ENCODE measurements at places on chromosomes 16 and 17.

- DNase-seq, result no peak
Observed at GRCh38 chr16:27851586-27851985, 211.9 kb downstream of the GSG1L start.

GRCh38 chr16:80580109-80580832 lies 39.5 kb downstream of the DYNLRB2 start:
- DNase-seq, result peak; percentile 6

DNA sequence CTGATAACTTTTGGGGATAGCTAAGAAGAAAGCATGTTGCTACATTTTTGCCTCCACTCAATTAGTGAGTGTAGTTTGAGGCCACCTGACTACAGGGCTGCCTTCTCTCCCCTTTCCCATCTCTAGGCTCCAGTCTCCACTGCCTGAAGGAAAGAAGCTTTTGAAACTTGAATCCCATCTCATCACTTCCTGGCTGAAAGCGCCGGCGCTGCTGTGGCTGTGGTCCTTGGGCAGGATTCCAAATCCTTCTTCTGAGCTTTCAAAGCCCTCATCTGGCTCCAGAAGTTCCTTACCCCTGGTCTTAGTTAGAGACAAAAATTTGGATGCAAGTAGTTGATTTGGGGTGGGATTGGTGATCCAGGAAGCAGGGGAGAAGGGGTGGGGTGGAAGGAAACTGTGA lies 119.4 kb downstream of the FOXL1 start:
- DNase-seq, result no peak

- no peak for DNase-seq
Observed at GRCh38 chr17:27466376-27466742, 10.1 kb downstream of the KSR1 start.

GRCh38 chr17:29077320-29077719 lies 34.4 kb downstream of the PIPOX start:
- no peak for DNase-seq

DNA sequence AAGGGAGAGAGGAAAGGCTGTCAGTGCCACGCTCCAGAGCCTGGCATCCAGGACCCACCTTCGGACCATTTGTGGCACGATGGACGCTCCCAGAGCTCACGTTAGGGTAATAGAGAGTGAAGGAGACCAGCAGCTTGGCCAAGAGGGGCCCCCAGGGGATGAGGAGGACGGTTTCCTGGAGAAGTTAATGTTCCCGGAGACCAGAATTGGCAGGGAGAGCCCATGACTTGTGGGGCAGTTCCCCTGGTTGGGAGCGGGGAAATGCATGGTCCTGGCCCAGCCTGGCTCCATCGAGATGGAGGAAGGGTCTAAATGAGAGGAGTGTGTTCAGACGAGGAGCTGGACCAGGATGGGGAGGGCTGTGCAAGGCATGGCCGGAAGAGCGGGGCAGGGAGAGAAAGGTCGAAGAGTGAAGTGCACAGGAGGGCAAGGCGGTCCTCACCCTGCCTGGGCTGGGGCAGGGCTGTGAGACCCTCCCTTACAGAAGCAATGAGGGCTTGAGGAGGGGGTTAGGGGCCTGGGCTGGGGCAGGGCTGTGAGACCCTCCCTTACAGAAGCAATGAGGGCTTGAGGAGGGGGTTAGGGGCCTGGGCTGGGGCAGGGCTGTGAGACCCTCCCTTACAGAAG lies 2.9 kb upstream of the HIC1 start:
- DNase-seq, result no peak

GRCh38 chr17:65850486-65850885 lies 289.0 kb upstream of the AXIN2 start:
- DNase-seq, result peak; percentile 64

DNA sequence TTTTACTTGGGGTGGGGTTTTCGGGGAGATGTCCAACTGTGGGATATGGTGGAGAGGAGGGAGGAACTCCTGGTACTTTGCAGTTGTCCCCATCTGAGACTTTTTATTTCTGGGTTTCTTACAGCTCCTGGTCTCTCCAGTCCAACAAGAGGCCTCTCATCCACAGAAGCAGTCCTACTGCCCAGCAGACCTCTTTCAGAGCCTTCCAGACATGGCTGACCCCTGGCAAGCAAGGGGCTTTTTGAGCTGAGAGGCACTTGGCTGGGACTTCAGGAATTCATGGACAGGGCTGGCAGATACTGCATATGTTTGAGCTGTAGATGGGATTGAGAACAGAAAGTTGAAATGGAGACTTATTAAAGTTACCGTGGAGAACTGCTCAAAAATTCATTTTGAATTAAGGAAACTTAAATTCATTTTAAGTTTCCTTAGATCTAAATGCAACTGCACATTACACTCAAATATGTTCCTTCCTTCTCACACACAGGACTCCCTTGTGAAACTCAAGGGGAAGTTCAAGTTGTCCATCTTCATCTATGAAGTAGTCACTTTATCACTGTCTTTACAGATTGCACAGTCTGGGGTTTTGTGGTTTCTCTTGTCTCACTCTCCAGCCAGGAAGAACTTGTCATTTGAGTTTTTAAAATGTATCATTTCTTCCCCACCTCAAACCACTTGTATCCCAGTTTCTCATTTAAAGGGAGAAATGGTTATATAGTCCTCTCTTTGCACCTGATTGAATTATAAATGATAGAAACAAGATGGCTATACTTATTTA lies 1.1 kb downstream of the LASP1NB start:
- DNase-seq, result peak; percentile 93

GRCh38 chr17:17924857-17925250 lies 47.3 kb downstream of the TOM1L2 start:
- peak; percentile 37 for DNase-seq

GRCh38 chr16:89237733-89238132 lies 20.2 kb downstream of the ZNF778 start:
- DNase-seq, result no peak

DNA sequence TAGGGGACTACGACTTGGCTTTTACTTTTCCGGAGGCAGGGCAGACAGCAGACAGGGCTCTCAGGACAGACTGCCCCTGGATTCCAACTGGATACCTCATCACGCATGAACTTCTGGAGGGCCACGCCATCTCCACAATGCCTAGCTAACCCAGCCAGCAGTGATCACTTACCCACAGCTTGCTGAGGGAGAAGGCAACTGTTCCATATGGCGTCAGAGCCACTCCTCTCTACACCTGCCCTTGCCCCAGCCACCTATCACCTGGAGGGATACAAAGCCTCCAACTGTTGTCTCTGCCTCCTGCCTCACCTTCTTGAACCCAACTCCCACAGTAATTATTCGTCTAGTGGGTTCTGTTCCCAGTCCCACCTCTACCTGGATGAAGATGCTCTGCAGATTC lies 8.8 kb downstream of the MYO19 start:
- DNase-seq, result no peak

DNA sequence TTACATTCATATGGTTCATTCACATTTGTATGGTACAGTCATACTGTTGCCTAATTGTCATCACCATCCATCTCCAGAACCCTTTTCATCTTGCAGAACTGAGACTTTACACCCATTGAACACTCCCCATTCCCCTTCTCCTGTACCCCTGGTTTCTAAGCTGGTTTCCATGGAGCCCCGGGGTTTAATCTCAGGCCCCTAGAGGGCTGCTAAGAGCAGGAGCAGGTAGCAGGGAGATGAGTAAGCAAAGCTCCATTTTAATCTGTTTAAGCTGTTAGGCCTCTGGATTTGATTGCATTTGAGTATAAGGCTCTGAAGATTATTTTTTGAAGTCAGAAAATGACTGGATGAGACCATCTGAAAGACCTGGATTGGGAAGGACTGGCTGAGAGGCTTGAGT lies 68.5 kb upstream of the RPL38 start:
- no peak for DNase-seq

DNA sequence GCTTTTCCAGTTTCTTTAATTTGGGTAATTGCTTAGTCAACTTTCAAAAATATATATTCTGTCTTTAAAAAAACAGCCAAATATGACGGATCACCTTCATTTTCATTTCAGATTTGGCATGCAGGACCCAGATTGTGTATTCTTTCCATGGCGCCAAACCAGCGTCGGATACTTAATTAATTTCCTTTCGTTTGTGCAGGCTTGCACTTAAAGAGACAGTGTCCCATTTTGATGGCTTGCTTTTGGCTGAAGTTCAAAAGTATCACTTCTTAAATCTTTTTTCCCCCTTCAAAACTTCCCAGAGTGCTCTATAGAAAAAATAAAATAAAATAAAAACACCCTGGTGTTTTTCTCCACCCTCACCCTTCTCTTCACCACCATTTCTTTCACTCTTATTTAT lies 394.5 kb upstream of the SOX9 start:
- no peak for DNase-seq

DNA sequence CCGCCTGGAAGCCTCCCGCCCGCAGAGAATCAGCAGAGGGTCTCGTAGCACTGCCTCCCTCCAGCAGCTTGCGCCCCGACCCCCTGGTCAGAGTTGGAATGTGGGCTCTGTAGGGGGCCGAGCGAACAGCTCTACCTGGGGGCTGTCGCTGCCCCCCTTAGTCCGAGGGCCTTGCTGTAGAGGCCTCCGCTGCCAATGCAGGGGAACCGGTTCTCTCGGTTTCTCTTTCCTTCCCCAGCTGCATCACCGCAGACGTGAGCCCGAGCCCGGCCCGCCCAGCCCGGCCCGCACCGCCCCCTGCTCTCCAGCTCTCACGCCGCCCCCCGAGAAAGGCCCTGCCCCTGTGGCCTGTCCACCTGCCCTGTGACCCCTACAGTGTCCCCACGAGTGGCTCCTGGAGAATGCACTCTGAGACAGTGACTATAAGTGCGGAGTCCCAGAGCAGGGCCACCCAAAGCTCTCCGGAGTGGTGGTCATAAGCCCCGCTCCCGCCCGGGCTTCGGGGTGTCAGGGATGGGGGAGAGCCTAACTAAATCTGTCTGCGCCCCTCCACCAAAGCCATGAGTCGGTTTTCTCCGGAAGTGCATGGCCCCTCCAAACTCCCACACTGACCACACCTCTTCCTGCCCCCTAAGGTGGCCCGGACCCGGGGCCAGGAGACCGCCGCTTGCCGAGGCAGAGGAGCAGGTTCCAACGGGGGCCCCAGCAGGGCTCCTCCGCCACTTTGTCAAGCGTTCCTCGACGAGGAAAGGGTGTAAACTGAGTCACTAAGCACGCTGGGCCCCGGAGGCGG lies 1.7 kb downstream of the ARHGAP27 start:
- peak; percentile 79 for DNase-seq

- DNase-seq, result no peak
Observed at GRCh38 chr16:79784007-79784406, 183.5 kb upstream of the MAF start.

GRCh38 chr17:39450051-39450450 lies 1.0 kb downstream of the MED1 start:
- DNase-seq, result no peak

DNA sequence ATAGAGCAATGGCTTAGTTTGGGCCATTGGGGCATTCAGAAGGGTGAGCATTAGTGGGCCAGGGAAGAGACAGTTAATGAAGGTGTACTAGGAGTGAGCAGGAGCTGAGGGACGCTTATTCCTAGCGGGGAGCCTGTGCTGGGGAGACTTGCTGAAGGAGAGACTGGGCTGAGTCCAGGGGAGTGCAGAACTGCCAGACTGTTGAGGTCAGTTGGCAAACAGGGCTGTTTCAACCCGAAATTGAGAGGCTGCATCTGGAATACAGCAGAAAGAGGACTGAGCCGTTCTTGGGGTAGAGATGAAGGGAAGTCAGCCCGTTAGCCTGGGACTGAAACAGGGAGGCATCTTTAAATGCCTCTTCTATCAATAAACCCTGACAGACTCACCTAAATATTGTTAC lies 33.2 kb downstream of the MAP2K6 start:
- no peak for DNase-seq

DNA sequence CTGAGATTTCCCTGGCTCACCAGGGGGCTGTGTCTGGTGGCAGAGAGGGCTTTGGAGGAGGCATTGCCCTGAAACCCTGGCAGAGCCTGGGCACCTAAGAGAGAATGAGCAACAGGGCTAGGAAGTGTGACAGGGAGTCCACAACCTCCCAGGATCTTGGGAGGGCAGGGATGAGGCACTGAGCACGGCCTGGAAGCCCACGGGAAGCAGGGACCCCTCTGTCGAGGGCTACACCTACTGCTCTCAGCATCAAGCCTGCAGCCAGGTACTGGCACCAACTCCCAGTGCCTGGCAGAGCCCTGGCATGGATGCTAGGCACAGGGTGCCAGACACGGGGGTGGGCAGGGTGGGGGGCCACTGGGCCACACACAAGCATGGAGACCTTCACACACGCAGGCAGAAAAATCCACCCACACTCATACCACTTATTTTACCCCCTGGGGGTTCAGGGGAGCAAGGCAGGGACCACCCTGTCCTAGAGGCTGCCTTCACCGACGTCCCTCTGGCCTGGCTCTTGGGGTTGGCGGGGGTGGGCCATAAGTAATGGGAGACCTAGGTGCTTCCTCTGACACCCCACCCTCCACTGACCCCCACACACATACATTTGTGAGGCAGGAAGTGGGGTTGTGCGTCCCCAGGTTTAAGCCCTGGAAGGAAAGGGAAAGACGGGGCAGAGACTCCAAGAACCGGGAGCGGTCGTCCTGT lies 970 bp upstream of the HSD11B2 start:
- no peak for DNase-seq

- DNase-seq, result no peak
Observed at GRCh38 chr17:50908140-50908859, 42.1 kb upstream of the TOB1 start.

GRCh38 chr16:86668136-86668910 lies 90.0 kb downstream of the FOXL1 start:
- DNase-seq, result no peak

GRCh38 chr17:31446195-31446967 lies 54.9 kb downstream of the RAB11FIP4 start:
- DNase-seq, result no peak

DNA sequence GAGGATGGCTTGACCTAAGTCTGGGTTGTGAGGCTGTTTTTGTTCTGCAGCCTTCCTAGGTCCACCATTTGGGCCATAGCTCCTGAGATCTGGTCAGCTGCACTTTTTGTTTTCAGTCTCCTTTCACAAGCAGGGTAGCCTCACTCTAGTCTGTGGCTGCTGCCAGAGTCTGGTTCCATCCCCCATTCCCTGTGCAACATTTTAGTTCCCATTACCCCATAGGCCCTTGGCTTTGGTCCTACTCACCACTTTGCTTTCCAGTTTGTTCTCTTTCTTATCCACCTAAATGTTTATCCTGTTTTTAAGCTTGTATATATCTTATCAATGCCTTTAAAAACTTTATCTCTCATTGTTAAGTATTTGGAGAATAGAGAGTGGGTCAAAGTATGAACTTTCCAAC lies 6.5 kb upstream of the XYLT2 start:
- DNase-seq, result no peak

- peak; percentile 86 for DNase-seq
Observed at GRCh38 chr16:89909777-89910716, 8.6 kb upstream of the MC1R start.

DNA sequence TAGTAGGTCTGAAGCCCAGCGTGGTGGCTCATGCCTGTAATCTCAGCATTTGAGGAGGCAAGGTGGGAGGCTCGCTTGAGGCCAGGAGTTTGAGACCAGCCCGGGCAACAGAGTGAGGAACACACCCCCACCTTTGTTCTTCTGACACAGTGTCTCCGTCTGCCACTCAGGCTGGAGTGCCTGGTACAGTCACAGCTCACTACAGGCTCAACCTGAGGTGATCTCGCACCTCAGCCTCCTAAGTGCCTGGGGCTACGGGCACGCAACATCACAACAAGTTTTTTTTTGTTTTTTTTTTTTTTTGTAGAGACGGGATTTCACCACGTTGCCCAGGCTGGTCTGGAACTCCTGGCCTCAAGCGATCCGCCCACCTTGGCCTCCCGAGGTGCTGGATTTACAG lies 6.7 kb upstream of the TLCD3A start:
- no peak for DNase-seq

GRCh38 chr17:64336760-64337413 lies 53.8 kb downstream of the PECAM1 start:
- DNase-seq, result no peak

GRCh38 chr16:370443-370842 lies at the start of gene MRPL28:
MRPL28 (minus strand) TSS chr16:370538; CDS start chr16:370218, 320 bp downstream.
- peak; percentile 94 for DNase-seq

- DNase-seq, result peak; percentile 88
Observed at GRCh38 chr16:21645261-21645721, 7.1 kb downstream of the IGSF6 start.

All from inflammatory macrophage treated with lipopolysaccharide for 4 hours (primary cell).